NCI-H446 (cell line): ENCODE measurements at places on chromosomes 6 and 20.

- DNase-seq: no peak
Observed at GRCh38 chr6:169235286-169235685, 18.4 kb downstream of the THBS2 start.

DNA sequence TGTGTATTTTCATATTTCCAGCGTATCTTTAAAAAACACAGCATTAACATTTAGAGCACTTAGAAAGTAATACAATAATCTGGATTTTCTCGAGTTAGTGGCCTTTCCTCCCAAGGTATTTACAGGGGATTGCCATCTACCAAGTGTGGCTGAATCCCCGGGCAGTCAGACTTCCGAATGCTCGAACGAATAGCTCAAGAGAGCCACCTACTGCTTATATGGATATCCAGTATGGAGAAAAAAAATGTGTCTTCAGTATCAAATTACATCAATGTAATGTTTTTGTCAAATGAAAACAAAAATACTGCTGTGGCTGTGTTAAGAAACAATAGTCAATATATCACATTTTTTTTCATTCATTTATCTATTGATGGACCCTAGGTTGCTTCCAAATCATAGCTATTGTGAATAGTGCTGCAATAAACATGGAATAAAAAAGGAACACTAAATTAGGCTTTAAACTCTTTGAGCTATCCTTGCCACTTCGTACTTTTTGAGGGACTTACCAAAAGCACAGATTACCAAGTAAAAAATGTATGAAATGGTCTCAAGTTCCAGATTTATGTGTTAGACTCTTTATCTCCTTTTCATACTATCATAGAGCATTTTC is 654.5 kb upstream of the PTCHD4 start:
- peak; percentile 17 for DNase-seq

DNA sequence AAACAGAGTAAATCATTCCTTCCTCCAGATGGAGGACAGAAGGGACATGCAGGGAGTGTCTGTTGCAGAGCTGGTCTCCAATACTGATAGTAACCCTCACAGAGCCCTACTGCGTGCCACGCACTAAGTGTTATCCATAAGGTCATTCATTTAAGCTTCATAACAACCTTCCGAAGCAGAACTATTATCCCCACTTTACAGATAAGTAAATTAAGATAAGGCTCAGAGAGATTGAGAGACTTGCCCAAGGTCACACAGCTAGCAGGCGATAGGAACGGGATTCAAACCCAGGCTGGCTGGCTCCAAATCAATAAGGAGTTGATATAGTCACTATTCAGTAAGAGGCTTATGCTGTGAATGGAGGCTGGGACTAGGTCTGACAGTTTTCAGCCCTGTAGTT is 30.6 kb downstream of the CPNE5 start:
- no peak for DNase-seq

DNA sequence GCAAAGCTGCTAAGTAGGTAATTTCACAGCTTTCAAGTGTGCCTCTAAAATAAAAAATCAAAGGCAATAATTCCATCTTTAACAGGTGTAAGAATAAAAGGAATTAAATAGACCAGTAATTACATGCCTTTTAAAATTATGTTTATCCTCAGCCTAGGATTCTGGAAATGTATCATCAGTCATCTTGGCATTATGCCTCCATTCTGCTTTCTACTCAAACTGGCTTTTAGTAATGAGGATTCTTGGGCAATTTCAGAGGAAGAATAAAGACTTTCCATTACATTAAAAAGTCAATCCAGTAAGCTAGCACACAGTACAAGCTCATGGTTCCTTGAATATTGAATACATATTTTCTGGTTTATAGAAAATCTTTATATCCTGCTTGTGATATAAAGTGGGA is 44.7 kb downstream of the GSTA2 start:
- no peak for DNase-seq

GRCh38 chr20:40191573-40191972 is 497.5 kb downstream of the MAFB start:
- DNase-seq: no peak
